ENCODE measurements at places on chromosomes 2 and 18. TPM values are rescaled to one million over a fixed set of nuclear protein-coding genes. Genes with fewer than 3 reads are reported as not detected.
A peak's percentile ranks its signal among the peaks of the same experiment; 100 is the strongest.

DNA sequence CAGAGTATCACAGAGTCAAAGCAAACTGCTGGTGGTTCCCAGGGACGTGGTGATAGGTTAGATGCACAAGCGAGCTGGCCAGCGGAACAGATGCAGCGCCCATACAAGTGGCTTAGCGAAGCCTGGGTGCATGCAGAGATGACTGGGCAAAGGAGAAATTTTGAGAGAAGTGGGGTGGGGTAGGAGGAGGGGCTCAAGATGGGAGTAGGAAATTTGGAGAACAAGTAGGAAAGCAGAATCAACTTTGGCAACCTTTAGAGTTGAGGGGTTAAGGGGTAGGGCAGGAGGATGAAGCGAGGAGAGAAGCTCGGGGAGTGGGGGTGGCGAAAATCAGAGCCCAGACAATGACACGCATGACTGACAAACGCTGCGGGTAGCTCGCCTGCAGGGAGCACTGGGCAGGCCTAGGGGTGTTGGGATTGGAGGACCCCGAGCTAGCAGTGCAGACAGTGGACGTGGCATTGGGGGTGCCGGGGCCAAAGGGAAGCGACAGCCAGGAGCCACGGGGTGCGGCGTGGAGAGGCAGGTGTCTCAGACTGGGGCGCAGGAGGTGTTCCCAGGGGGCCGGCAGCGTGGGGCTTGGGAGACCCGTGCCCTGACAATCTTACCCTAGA lies 431 bp downstream of the FAM98A start:
- H3K4me1 ChIP-seq, result peaks cover 18% of the 10 kb centered on the region
- no peaks in the 10 kb centered on the region for H3K36me3 ChIP-seq
- DNase-seq, result no peak
- H3K27me3 ChIP-seq, result no peaks in the 10 kb centered on the region
- H3K27ac ChIP-seq, result peak overlapping the region; percentile 77

GRCh38 chr2:108363024-108363907 lies 14.5 kb upstream of the SULT1C4 start:
- no peak overlapping the region for H3K27ac ChIP-seq
- DNase-seq, result no peak
- H3K36me3 ChIP-seq, result no peaks in the 10 kb centered on the region
- H3K27me3 ChIP-seq, result no peaks in the 10 kb centered on the region
- no peaks in the 10 kb centered on the region for H3K4me1 ChIP-seq

GRCh38 chr2:221468317-221468716 lies 103.8 kb downstream of the EPHA4 start:
- H3K4me1 ChIP-seq, result peaks cover 41% of the 10 kb centered on the region
- no peak for DNase-seq
- H3K27ac ChIP-seq, result no peak overlapping the region
- H3K27me3 ChIP-seq, result no peaks in the 10 kb centered on the region
- H3K36me3 ChIP-seq, result no peaks in the 10 kb centered on the region

- H3K4me3 ChIP-seq, result no peak overlapping the region
- H3K4me1 ChIP-seq, result no peaks in the 10 kb centered on the region
- H3K27ac ChIP-seq, result no peak overlapping the region
- H3K36me3 ChIP-seq, result no peaks in the 10 kb centered on the region
- H3K27me3 ChIP-seq, result no peaks in the 10 kb centered on the region
Measured at GRCh38 chr2:7201851-7202250, 284.6 kb downstream of the RNF144A start.

DNA sequence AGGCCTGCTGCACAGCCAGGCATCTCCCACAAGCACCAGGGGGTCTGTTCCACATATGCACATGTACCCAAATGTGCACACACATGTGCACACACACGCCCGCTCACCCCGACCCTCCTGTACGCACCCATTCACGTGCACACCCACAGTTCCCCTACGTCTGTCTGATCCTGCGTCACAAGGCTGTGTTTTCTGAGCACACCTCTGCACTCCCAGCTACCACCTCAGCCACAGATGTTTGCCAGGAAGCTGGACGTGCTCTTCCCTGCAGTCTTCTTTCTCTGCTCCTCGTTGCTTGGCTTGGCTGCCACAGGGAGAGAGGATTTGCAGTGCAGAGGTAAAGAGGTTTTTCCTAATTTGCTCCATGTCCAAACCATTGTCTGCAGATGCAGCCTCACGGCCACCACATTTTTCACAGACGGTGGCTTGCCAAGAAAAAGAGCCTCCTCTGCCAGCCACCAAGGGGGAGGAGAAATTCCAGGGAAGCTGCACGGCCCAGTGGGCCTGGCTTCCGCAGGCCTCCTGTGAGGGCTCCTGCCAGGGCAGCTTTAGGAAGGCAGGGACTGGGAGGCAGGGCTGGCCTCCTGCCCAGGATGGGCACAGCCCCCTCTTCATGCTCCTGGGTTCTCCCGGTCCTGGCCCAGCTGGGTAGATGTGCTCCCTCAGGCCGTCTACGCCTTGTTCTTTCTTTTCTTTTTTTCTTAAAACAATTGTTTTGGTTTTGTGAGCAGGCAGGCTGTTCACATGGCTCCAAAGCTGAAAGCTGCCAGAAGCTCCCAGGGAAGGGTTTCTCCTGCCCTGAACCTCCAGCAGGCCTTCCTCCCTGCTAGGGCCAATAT lies 29.3 kb upstream of the HS6ST1 start:
- peak overlapping the region; percentile 56 for H3K27ac ChIP-seq
- H3K27me3 ChIP-seq, result no peaks in the 10 kb centered on the region
- peaks cover 15% of the 10 kb centered on the region for H3K4me1 ChIP-seq
- peak; percentile 81 for DNase-seq

GRCh38 chr2:67604360-67604759 lies 207.2 kb downstream of the ETAA1 start:
- no peak for DNase-seq
- no peaks in the 10 kb centered on the region for H3K36me3 ChIP-seq
- no peak overlapping the region for H3K27ac ChIP-seq
- H3K4me3 ChIP-seq, result no peak overlapping the region

DNA sequence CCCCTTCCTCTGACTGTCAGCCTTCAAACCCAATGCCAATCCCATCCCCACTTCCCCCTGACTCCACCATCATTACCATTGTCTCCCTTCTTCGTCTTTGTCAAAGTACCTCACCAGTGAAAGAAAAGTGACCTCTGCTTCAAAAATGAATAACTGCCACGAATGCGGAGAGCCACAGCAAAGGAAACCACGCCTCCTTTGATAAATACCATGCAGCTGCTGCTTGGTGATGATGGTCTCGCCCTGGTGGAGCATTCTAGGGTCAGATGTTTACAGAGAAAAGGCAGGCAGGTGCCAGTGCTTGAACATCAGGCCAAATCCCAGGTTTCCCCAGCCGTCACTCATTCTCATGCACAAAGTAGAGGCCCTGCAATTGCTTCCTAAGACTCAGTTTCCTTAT lies 162.2 kb downstream of the BCL11A start:
- H3K27me3 ChIP-seq, result no peaks in the 10 kb centered on the region
- no peaks in the 10 kb centered on the region for H3K4me1 ChIP-seq
- no peak overlapping the region for H3K4me3 ChIP-seq
- no peak for DNase-seq
- H3K27ac ChIP-seq, result no peak overlapping the region
- no peaks in the 10 kb centered on the region for H3K36me3 ChIP-seq

- peaks cover 31% of the 10 kb centered on the region for H3K4me1 ChIP-seq
- peaks cover 13% of the 10 kb centered on the region for H3K36me3 ChIP-seq
- no peak for DNase-seq
Measured at GRCh38 chr2:25300001-25300400, 41.7 kb downstream of the DNMT3A start.

GRCh38 chr2:43132683-43133301 lies 93.6 kb downstream of the ZFP36L2 start:
- peak overlapping the region; percentile 10 for H3K27ac ChIP-seq
- H3K4me1 ChIP-seq, result peaks cover 72% of the 10 kb centered on the region
- no peaks in the 10 kb centered on the region for H3K36me3 ChIP-seq
- H3K4me3 ChIP-seq, result no peak overlapping the region
- no peak for DNase-seq

DNA sequence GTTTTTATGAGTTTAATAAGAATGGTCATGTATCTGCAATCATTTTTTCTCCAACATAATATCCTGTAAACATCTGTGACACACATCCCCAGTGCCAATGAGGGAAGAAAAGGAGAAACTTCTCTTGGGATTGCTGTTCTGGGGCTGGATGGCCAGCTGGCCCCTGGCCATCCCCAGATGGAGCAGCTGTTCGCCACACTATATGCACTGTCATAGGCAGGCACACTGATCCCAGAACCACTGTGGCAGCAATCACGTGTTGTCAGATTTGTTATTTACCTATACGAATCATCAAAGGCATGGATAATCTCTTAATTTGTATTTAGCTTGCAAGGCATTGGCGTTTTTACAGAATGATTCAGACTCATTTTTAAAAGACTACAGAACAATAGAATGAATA lies 167.6 kb upstream of the ACAA2 start:
- H3K36me3 ChIP-seq, result no peaks in the 10 kb centered on the region
- no peaks in the 10 kb centered on the region for H3K27me3 ChIP-seq
- H3K4me3 ChIP-seq, result no peak overlapping the region
- H3K4me1 ChIP-seq, result peaks cover 9% of the 10 kb centered on the region
- DNase-seq, result no peak
- H3K27ac ChIP-seq, result no peak overlapping the region

GRCh38 chr2:11709293-11709692 lies 37.1 kb upstream of the LPIN1 start:
- H3K27me3 ChIP-seq, result no peaks in the 10 kb centered on the region
- no peaks in the 10 kb centered on the region for H3K4me1 ChIP-seq
- no peak for DNase-seq
- no peak overlapping the region for H3K27ac ChIP-seq

Gene SCTR
- total RNA-seq, result 0.44 TPM

Gene DSG1
- 0.83 TPM for total RNA-seq

Gene COL3A1
- total RNA-seq, result 34.5 TPM
